ENCODE measurements at places on chromosomes 11 and 22.
A peak's percentile ranks its signal among the peaks of the same experiment; 100 is the strongest.

DNA sequence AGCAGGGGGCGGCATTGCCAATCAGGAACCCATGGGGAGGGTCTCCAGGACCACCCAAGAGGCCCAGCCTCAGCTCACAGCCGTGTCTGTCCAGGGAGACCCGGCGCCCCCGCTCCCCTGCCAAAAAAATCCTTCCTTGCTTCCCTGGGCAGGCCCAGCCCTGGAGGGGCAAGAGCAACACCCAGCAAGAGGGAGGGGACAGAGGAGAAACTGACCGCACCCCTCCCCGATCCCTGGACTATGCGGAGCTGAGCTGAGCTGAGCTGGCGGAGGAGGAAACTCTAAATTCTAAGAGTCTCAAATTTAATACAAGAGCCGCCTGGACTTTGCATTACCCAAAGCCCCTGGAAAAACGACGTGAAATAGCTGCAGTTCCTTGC is 52.0 kb upstream of the SHISAL1 start:
- peak; percentile 56 for DNase-seq

- DNase-seq, result no peak
Observed at GRCh38 chr11:69922596-69923111, 103.4 kb upstream of the FGF3 start.

GRCh38 chr11:58629857-58630256 is 7.4 kb downstream of the CNTF start:
- peak; percentile 11 for DNase-seq

GRCh38 chr11:1281326-1281973 is 28.0 kb downstream of the TOLLIP start:
- no peak for DNase-seq

- peak; percentile 83 for DNase-seq
Observed at GRCh38 chr11:96090711-96091110, 166.8 kb upstream of the MTMR2 start.

GRCh38 chr11:99419991-99420390 is 399.2 kb downstream of the CNTN5 start:
- no peak for DNase-seq
